ENCODE measurements at places on chromosomes 6 and 20. TPM values are rescaled to one million over a fixed set of nuclear protein-coding genes. Genes with fewer than 3 reads are reported as not detected.

DNA sequence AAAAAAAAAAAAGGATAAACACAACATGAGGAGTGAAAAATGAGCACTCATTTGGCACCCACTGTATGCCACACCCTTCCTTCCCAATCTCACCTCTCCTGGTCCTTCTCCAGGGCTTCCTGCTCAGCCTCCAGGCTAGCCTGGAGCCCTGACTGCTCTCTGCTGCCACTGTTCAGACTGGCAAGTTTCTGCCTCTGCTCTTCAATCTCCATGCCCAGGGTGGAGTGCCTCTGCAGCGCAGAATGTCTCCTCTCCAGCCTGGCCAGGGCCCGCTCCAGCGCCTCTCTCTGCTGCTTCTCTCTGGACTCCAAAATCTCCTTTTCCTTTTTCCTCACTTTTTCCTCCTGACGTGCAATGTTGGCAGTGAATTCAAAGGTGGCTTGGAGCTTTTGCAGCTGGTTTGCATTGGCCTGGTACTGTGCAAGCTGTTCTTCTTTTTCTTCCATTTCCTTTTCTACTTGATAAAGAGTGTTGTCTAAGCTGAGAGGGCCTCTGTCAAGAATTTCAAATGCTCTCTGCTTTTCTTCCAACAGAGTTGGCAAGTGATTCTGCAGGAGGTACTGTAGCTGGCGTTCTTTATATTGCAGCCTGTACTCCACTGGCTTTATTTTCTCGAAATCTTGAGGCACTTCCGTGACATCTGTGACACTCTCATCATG is 194.4 kb downstream of the KIF16B start:
- DNase-seq, result no peak

DNA sequence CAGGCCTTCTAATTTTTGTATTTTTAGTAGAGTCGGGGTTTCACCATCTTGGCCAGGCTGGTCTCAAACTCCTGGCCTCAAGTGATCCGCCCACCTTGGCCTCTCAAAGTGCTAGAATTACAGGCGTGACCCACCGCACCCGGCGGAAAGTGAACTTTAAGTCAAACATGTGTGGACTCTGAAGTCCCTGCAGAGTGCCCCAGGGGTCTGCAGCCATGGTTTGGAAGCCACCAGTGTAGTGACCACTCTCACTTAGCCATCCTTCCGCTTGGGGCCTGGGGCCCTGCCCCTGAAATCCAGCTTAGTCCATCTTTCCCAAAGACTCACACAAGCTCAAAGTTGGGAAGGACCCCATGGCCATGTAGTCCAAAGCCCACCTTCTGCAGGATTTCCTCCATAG is 164.5 kb downstream of the GRM4 start:
- no peak for DNase-seq

- DNase-seq, result no peak
These were observed 135.0 kb upstream of the TNFAIP3 start for GRCh38 chr6:137731960-137732616.

DNA sequence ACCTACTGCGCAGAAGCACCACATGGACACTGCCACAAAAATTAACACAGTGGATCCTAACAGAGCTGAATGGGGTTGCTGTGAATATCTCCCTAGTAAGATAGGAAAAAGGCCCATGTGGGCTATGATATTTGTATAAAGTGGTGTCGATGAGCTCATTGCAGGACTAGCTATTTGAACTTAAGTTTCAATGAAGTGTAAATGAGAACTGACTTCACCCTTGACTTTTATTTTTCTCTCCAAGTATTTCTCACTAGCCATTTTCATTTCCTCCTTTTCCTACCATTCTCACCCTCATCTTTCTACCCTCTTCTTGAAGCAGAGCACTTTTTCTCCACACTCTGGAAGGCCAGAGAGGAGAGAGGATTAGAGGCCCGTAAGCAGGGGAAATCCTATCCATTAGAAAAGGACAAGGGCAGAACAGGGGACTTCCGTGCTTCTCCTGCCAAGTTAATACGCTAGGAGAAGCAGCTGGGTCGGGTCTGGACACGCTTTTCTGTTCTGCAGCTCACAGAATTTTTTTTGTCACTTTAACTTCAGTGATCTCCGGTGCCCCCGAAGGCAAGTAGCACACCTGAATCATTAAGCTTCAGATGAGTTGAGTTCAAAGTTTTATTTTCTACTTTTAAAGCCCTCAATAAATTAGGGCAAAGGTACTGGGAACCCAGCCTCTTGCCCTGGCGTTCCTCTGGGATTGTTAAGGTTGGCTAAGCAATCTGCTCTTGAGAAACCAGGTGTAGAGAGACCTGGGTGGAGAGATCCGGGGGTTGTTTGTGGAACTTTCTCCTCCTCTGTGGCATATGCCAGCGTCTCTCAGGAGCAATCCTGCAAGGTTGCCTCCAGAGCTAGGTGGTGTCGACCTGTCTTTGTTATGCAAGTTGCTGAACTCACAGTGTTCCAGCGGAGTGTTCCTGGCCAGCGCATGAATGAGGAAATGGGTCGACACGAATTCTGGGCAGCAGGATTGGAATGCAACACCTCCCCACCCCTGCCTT is 56.2 kb upstream of the ARID1B start:
- DNase-seq, result peak; percentile 63

DNA sequence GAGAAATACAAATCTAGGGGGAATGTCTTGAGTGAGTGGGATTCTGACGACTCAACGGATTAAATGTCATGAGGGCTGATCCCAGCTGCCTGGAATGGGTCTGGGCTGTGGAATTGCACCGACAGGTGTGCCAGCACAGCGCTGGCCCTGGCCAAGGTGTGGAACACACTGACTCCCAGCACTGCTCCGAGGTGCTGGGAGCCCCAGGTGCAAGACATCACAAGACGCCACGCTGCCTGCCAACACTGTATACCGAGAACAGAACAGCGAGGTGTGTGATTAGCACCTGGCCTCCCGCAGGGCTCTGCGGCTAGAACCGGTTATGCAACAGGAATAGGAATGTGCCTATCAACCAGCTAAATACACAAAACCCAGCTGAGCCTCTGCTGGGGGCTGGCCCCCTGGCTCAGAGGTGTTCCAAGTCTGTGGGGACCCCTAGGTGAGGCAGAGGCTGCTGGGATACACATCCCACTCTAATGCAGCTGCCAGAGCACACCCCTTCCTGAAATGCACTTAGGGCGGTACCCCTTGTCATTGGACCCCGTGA is 24.8 kb upstream of the APMAP start:
- peak; percentile 59 for DNase-seq

- DNase-seq, result no peak
These were observed 150.2 kb downstream of the TBC1D7 start for GRCh38 chr6:13178107-13178506.

DNA sequence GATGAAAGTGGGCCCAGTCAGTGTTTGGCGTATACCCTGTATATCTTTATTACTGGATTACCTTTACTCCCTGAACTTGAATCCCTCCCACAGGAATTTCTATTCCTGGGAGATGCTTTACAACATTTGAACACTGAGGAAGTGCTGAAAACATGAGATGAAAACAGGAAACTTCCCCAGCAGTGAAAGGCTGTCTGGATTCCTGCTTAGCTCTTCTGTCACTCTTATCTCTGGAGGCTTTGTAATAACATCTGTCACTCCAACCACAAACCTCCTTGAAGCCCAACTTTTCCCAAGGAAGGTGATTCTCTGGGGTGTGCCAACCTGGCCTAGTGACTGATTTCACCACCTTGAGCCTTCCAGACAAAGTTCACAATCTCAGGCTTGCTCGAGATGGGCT is 264.5 kb upstream of the BMP2 start:
- no peak for DNase-seq

GRCh38 chr20:35461620-35462019 is 6.2 kb downstream of the CEP250 start:
- no peak for DNase-seq

DNA sequence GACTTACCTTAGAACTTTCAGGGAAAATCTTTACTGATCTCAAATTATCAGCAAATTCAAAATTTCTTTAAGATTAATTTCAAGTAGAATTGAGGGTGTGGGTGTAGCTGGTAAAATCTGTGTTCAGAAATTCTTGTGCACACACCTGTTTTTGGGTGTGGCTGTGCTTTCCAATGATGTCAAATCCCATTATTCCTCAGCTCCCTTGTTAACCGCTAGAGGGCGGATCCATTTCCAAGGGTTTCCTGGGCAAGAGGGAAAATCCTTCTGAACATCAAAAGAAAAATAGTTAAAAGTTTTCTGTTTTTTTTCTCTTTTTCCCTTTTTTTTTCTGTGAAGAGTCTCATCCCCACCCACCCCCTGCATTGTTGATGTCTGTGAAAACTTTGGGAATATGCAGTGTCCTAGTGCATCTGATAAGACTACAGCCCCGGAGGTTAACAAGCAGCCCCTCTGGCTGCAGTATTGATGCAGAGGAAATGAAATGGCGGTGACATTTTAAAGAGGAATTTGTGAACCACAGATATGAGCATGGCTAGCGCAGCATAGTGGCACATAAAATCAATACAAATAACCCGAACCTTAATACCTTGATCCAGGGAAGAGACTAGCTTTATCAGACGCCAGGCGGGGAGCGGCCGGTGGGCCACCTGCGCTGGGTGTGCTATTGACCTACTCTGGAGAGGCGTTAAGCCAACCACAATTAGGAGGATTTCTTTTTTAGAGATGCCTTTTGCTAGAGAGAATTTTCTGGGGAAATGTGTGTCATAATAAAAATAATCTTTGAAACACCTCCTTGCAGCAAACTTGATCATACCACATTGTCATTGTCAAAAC is 130.9 kb downstream of the FOXA2 start:
- DNase-seq, result no peak

Gene WFDC10B
- polyA plus RNA-seq, result 0.36 TPM

Gene EMILIN3
- polyA plus RNA-seq, result 5.2 TPM
